GM23338 (cell line): ENCODE measurements at places on chromosomes 7 and 10. TPM values are rescaled to one million over a fixed set of nuclear protein-coding genes. Genes with fewer than 3 reads are reported as not detected.

Gene RELN
- total RNA-seq, result 0.19 and 0.76 TPM in 2 replicates

Gene SPDYE16
- not detected in 2 replicates for total RNA-seq

Gene OR6V1
- not detected in 2 replicates for total RNA-seq

GRCh38 chr7:151672716-151673115 lies 153.0 kb upstream of the RHEB start:
- H3K27ac ChIP-seq, result no peak overlapping the region
- DNase-seq, result no peak
- H3K36me3 ChIP-seq, result no peaks in the 10 kb centered on the region
- no peaks in the 10 kb centered on the region; the same call in 1 of the 2 replicates for H3K4me1 ChIP-seq
- H3K27me3 ChIP-seq, result no peaks in the 10 kb centered on the region

DNA sequence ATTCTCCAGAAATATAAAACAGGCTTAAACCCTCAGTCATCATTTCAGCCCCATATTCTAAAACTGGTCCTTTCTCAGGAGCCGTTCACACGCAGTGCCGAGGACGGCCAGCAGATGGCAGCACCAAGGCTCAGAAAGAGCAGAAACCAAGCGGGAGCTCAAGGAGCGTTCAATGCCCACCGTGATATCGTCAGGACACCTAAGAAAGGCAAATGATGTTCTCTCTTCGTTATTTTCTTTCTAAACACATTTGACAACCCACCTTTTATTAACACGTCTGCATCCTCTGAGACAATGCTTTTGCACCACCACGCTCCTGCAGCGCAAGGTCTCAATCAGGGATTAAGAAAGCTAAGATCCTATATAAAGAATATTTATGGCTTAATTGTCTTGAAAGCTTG lies 45.7 kb upstream of the RBM33 start:
- H3K27ac ChIP-seq, result no peak overlapping the region
- no peak overlapping the region for H3K4me3 ChIP-seq
- H3K36me3 ChIP-seq, result no peaks in the 10 kb centered on the region

GRCh38 chr10:100565206-100565985 lies 29.7 kb downstream of the HIF1AN start:
- H3K4me3 ChIP-seq, result no peak overlapping the region
- H3K27me3 ChIP-seq, result peaks cover 64% of the 10 kb centered on the region
- DNase-seq, result no peak
- no peaks in the 10 kb centered on the region; the same call in 1 of the 2 replicates for H3K4me1 ChIP-seq
- H3K36me3 ChIP-seq, result no peaks in the 10 kb centered on the region

DNA sequence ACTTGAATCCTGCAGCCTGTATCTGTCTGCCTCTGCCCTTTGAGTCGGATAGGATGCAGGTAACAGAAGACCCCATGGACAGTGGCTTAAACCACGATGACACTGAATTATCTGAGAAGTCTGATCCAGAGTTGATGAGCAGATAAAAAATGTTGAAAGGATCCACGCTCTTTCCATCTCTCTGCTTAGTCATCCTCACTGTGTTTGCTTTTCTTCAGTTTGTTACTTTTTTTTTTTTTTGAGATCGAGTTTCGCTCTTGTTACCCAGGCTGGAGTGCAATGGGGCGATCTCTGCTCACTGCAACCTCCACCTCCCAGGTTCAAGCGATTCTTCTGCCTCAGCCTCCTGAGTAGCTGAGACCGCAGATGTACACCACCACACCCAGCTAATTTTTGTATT lies 36.9 kb upstream of the GOLGA7B start:
- H3K36me3 ChIP-seq, result no peaks in the 10 kb centered on the region
- H3K27me3 ChIP-seq, result no peaks in the 10 kb centered on the region
- no peak for DNase-seq
- H3K4me3 ChIP-seq, result no peak overlapping the region

- H3K27me3 ChIP-seq, result no peaks in the 10 kb centered on the region
- peak; percentile 55 for DNase-seq
- H3K4me3 ChIP-seq, result no peak overlapping the region
- no peaks in the 10 kb centered on the region for H3K36me3 ChIP-seq
- H3K27ac ChIP-seq, result no peak overlapping the region
- H3K4me1 ChIP-seq, result no peaks in the 10 kb centered on the region
These were observed 60.2 kb downstream of the CLRN3 start for GRCh38 chr10:127832501-127832900.
